ENCODE measurements at places on chromosomes 13 and 19.

DNA sequence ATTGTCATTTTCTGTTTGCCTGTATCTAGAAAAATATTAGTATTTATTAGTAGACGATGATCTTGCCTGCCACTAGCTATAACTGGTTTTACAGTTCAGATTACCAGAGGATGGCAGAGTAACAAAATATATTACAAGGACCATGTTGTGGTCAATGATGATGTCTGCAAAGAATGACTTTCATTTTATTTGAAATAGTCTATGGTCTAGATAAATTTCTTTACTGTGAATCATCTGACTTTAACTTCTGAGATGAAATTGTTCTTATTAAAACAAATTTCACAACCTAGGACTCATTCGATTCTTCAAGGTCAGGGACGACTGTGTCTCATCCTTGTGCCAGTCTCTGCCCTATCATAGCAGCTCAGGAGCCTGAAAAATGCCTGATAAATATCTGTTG is 637.8 kb upstream of the KLF12 start:
- no peak for DNase-seq

- DNase-seq = no peak
Measured at GRCh38 chr13:108214441-108215271, 680 bp downstream of the LIG4 start.

GRCh38 chr13:70171151-70171550 is 62.9 kb upstream of the KLHL1 start:
- DNase-seq = no peak

GRCh38 chr13:46374710-46375109 is 12.3 kb downstream of the RUBCNL start:
- no peak for DNase-seq

- DNase-seq = no peak
Measured at GRCh38 chr13:110559429-110559943, 2.0 kb downstream of the RAB20 start.

Data from SK-N-MC (cell line).